ENCODE measurements at places on chromosomes 6 and 20. TPM values are rescaled to one million over a fixed set of nuclear protein-coding genes. Genes with fewer than 3 reads are reported as not detected.

The COL20A1 gene
- not detected for polyA plus RNA-seq

- DNase-seq = no peak
Measured at GRCh38 chr6:19857703-19858102, 20.5 kb downstream of the ID4 start.

DNA sequence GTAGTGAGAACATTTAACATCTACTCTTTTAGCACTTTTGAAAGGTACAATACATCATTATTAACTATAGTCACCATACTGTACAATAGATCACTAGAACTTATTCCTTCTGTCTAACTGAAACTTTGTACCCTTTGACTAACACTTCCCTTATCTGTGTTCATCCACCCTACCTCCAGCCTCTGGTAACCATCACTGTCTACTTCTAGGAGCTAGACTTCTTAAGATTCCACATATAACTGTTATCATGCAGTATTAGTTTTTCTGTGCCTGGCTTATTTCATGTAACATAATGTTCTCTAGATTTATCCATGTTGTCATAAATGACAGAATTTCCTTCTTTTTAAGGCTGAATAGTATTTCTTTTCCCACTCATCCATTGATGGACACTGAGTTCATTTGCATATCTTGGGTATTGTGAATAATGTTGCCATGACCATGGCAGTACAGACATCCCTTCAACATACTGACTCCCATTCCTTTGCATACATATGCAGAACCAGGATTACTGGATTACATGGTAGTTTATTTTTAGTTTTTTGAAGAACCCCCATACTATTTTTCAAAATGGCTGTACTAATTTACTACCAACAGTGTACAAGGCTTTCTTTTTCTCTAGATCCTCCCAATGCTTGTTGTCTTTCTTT, 135.7 kb downstream of the MOXD1 start:
- DNase-seq = no peak

The THBD gene
- polyA plus RNA-seq = 7.4 TPM

GRCh38 chr6:91340896-91341395, 754.1 kb upstream of the MAP3K7 start:
- no peak for DNase-seq

The AVP gene
- polyA plus RNA-seq = not detected

DNA sequence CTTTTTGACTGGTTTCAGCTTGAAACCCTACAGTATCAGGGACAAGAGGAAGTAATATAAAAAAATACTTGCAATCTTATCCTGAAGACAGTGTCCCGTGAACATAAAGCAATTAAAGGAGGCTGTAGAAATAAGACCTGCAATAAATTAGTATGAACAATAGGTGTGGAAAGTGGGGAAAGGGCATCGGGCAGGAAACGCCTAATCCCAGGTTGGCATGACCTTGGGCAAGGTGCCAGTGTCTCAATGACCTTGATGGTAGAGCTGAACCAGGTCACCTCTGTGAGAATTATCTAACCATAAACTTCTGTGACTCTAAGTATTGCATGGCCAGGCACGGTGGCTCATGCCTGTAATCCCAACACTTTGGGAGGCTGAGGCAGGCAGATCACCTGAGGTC, 115.2 kb downstream of the LY86 start:
- no peak for DNase-seq

DNA sequence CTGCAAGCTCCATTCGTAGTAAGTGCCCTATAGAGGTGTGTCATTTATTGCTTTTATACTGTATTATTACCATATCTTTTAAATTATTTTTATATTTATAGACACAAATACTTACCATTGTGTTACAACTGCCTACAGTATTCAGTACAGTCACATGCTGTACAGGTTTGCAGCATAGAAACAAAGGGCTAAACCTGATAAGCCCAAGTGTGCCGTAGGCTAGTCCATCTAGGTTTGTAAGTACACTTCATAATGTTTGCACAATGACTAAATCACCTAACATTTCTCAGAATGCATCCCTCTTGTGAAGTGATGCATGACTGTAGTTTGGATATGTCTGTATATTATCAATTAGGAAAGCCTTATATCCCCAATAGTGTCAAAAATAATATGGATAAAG, 122.8 kb downstream of the CLVS2 start:
- no peak for DNase-seq

GRCh38 chr6:71246596-71246995, 42.0 kb upstream of the OGFRL1 start:
- DNase-seq = no peak

DNA sequence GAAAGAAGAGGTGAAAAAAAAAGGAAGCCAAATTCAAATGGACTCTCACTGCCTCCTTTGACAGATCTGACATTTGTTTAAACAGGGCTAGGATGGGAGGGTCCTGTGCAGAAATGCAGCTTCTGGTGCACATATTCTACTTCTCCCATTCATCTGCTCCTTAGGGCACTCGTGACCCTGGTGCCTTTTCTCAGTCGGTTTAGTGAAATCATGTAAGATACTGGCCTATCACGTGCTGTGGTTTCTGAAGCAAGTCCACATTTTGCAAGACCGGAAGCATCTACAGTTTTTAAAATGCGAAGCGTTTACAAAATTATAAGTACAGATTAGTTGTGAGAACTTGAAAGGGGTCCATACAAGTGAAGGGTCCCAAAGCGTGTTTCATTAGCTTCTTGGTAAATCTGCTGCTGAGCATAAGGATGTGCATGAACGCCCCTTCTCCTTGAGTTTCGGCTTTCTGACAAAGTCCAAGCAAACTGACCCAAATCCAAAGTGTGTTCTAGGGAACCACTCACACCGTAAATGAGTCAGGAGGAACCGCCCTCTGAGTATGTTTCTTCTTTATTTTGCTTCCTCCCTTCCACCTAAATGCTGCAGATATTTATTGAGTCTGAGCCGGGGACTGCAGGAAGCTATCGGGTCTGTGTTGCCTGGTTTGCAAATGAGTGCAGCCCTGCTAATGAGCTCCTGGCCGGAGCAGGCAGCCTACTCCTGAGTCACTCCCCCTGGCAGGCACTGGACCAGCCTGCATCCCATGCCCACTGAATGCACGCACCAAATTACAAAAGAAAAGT, 323.8 kb upstream of the JARID2 start:
- DNase-seq = peak; percentile 66

GRCh38 chr20:46998477-46999240, 104.0 kb downstream of the EYA2 start:
- no peak for DNase-seq

DNA sequence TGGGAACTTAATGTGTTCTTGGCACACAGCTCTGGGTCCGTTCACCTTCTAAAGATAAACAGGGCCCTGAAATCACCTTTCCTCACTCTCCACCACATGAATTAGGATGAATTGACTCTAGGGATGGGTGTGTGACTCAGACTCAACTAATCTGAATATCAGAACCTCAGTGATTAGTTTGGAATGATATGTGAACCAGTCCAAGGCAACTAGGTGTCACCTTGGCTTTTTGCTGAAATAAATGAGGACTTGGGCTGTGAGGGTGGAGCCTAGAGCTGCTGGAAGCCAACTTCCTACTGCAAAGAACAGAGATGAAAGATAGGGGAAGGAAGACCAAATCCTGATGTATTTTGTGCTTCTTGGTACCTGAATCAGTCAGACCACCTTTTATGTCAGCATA, 132.0 kb upstream of the RNF24 start:
- no peak for DNase-seq

The GDAP1L1 gene
- polyA plus RNA-seq = not detected
